ENCODE measurements at places on chromosomes 4 and X. TPM values are rescaled to one million over a fixed set of nuclear protein-coding genes. Genes with fewer than 3 reads are reported as not detected.

SUPT20HL2 gene
- total RNA-seq = not detected

CTAG2 gene
- not detected for total RNA-seq

GLRA3 gene
- total RNA-seq = 0.09 TPM

OTUD6A gene
- 0.18 TPM for total RNA-seq

ATP1B4 gene
- total RNA-seq = not detected

PAGE2 gene
- total RNA-seq = not detected

EXOC1L gene
- not detected for total RNA-seq

ARMCX2 gene
- total RNA-seq = 108 TPM

MGAT4D gene
- total RNA-seq = not detected

TMSB15B gene
- total RNA-seq = 11.1 TPM

TRAM1L1 gene
- total RNA-seq = 0.79 TPM

SPACA5 gene
- total RNA-seq = not detected

MAGEA11 gene
- not detected for total RNA-seq

CXCR3 gene
- not detected for total RNA-seq

PLAC8 gene
- total RNA-seq = 0.90 TPM

NPY2R gene
- total RNA-seq = 0.09 TPM

KCND1 gene
- total RNA-seq = 5.7 TPM

DUSP21 gene
- total RNA-seq = not detected

ZBED1 gene
- 61.1 TPM for total RNA-seq

IQCM gene
- total RNA-seq = 0.15 TPM

MAGEB18 gene
- total RNA-seq = not detected

CT45A5 gene
- not detected for total RNA-seq

ETDB gene
- total RNA-seq = not detected

PTPN13 gene
- total RNA-seq = 34.9 TPM

ZDHHC15 gene
- 2.7 TPM for total RNA-seq

L1CAM gene
- total RNA-seq = 19.9 TPM

SEL1L3 gene
- 48.3 TPM for total RNA-seq

BEX5 gene
- total RNA-seq = 7.7 TPM

NOX1 gene
- not detected for total RNA-seq

NAP1L3 gene
- 89.6 TPM for total RNA-seq

LEF1 gene
- 2.5 TPM for total RNA-seq

RAB40A gene
- not detected for total RNA-seq

CENPVL3 gene
- total RNA-seq = 3.3 TPM

MECP2 gene
- 30.4 TPM for total RNA-seq
